Ascending aorta (tissue), 2 donors: ENCODE measurements at places on chromosomes 1 and 21.
A peak's percentile ranks its signal among the peaks of the same experiment; 100 is the strongest.

DNA sequence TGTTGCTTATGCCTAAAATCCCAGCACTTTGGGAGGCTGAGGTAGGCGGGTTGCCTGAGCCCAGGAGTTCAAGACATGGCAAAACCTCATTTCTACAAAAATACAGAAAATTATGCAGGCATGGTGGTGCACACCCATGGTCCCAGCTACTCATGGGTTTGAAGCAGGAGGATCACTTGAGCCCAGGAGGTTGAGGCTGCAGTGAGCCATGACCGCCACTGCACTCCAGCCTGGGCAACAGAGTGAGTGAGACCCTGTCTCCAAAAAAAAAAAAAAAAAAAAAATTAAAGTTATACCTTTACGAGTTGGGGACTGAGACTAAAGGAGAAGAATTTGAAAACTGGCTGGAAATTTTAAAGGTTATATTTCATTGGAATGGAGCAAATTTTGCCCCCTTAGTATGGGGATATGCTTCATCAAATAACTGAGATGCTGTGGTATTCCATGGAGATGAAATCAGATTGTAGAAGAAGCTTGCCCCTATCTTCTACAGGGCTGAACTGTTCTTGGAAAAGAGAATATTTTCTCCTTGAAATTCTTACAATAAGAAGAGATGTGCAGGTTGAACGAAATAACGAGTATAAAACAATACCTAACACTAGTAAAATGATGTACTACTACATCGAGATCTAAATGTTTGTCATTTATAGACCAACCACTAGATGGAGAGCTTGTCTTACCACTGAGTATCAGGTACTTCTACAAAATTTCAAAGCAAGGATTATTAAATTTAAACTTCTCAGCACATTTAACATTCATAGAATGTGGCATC, 34.9 kb upstream of the SCYL3 start:
- DNase-seq: no peak

DNA sequence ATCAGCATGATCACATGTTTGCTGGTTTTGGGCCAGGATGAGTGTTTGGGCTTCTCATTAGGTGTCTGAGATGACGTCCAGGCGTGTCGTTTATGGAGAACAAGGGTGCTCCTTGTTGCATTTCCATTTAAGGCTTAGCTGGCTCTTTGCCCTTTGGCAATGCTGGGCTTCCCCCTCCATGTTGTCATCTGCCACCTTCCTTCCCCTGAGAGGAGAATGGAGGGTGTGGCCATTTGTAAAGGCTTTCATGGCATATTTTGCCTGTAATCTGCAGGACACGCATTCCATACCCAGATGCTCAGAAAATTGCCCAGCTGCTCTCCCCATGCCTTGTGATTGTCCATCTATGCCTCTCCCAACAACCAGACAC, 27.7 kb downstream of the PKP1 start:
- no peak for DNase-seq

- no peak for DNase-seq
These were observed 25.0 kb upstream of the PHTF1 start for GRCh38 chr1:113784104-113784779.

GRCh38 chr21:32457360-32457840, 44.9 kb downstream of the EVA1C start:
- DNase-seq: no peak

DNA sequence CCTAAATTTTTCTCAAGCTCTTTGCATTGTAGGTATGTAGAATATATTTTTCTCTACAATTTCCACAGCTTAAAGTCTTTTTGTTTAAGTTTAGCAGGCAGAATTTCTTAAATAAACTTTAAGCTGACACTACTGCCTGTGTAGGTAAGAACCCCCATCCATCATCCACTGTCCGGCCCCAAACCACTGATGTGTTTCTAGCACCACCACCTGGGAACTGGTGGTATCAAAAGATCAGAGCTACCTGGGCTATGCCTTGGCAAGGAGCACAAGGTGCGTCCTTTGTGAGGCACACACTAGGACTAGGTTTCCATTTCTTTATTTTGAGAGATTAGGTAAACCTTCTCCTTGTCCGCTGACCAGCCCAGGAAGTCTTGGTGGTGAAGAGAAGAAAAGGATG, 10.5 kb upstream of the LELP1 start:
- DNase-seq: no peak

GRCh38 chr1:116762781-116763115, 8.5 kb downstream of the CD2 start:
- DNase-seq: no peak

DNA sequence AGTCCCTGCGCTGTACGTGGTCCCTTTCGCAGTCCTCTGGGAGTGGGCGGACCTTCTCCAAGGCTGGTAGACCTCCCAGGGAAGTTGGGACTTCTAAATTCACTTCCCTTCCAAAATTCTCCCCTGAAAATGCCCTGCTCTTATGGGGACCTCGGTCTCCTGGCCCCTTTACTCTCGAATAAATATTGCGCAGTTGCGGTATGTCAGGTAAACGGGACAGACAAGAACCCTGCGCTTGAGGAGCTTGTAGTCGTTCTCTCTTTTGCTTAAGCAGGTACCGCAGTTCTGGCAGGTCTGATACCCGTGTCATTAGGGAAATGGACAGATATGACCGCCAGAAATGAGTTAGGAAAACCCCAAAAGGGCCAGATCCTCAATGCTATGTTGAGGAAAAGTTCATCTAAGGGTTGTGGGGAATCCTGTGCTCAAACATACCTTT, 561 bp downstream of the KIF2C start:
- no peak for DNase-seq

DNA sequence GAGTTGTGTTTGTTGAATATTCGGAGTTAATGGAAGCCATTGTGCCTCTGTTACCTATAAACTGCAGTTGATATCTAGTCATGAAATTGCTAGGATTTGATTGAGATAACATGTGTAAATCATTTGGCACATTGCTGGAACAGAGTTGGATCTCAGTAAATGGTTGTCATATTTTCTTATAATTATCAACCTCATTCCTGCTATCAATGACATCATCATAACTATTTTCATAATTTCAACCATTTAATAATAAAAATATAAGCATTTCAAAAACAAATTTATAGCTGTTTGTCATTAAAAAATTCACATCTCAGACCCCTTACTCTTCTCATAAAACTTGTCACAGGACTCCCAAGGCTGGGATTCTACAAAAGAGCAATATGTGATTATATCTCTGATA, 133.4 kb downstream of the PTGER3 start:
- no peak for DNase-seq

- no peak for DNase-seq
These were observed 5.7 kb upstream of the TNFRSF8 start for GRCh38 chr1:12057382-12057781.

DNA sequence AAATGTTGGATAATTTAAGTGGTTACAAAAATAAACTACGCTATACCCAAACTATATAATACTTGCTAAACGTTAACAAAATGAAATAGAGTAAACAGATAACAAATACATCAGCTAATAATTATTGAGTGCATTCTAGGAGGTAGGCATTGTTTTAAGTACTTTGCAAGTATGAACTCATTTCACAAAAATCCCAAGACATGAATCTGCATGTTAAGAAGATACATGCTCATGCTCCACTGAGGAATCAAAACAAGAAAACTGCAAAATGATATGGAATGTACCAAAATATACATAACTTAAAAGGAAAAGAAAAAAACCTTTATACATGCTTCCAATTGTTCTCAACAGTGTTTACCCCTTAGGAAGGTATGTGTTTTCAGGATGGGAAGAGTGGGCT, 2.5 kb downstream of the FRRS1 start:
- no peak for DNase-seq

DNA sequence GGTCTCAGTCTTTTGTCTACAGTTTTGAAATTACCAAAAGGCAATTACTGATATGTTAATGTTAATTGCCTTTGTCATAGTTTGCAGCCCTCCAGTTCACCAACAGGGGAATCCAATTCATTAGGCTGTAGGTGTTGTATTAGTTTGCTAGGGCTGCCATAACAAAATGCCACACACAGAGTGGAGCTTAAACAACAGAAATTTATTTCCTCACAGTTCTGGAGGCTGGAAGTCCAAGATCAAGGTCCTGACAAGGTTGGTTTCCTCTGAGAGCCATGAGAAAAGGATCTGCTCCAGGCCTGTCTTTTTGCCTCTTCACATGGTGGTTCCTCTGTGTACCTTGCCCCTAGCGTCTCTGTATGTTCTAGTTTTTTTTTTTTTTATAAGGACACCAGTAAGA, 1.3 kb downstream of the RTCA start:
- DNase-seq: no peak

DNA sequence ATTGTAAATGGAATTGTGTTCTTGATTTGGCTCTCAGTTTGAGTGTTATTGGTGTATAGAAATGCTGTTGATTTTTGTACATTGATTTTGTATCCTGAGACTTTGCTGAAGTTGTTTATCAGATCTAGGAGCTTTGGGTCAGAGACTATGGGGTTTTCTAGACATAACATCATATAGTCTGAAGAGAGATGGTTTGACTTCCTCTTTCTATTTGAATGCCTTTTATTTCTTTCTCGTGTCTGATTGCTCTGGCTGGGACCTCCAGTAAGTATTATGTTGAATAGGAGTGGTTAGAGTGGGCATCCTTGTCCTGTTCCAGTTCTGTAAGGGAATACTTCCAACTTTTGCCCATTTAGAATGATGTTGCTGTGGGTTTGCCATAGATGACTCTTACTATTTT, 39.1 kb upstream of the ANGPTL1 start:
- no peak for DNase-seq

DNA sequence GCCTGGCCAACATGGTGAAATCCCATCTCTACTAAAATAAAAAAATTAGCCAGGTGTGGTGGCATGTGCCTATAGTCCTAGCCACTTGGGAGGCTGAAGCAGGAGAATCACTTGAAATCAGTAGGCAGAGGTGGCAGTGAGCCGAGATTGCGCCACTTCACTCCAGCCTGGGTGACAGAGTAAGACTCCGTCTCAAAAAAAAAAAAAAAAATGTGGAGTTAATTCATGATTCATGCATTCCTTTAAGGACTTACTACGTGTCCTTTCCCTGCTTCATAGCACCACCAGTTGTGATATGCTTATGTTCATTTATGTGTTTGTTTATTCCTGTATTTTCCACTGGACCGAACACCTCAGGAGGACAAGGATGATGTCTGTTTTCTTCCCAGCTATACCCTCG, 12.7 kb upstream of the PRELP start:
- peak; percentile 75 for DNase-seq

GRCh38 chr1:230091473-230092231, 24.6 kb downstream of the GALNT2 start:
- no peak for DNase-seq

- no peak for DNase-seq
These were observed 74.9 kb downstream of the SYDE2 start for GRCh38 chr1:85125891-85126290.

DNA sequence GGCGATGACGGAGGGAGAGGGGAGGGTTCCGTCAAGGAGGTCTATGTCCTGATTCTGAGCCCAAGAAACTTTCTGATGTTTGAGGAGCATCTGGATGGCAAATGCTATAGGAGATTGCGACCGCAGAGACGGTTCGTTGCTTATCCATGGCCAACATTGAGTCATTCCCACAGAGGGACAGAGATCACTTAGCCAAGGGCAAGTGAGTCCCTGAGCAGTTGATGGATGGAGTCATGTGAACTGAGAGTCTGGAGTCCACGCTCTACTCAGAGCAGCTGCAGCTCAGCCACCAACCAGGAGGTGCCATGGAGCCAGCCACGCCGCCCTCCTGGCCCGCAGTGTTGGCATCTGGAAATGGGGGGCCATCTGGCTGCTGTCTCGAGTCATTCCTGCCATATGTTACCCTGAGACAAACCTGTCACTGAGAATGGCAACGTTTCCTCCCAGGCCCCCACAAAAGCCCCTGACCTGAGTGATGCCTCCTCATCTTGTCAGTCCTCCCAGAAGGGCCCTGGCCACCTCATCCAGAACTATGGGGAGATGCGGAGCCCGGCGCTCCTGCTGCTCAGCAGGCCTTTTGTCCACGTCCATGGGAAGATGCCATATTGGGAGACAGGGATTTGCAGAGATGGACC, 58.6 kb downstream of the ATP5PO start:
- no peak for DNase-seq

DNA sequence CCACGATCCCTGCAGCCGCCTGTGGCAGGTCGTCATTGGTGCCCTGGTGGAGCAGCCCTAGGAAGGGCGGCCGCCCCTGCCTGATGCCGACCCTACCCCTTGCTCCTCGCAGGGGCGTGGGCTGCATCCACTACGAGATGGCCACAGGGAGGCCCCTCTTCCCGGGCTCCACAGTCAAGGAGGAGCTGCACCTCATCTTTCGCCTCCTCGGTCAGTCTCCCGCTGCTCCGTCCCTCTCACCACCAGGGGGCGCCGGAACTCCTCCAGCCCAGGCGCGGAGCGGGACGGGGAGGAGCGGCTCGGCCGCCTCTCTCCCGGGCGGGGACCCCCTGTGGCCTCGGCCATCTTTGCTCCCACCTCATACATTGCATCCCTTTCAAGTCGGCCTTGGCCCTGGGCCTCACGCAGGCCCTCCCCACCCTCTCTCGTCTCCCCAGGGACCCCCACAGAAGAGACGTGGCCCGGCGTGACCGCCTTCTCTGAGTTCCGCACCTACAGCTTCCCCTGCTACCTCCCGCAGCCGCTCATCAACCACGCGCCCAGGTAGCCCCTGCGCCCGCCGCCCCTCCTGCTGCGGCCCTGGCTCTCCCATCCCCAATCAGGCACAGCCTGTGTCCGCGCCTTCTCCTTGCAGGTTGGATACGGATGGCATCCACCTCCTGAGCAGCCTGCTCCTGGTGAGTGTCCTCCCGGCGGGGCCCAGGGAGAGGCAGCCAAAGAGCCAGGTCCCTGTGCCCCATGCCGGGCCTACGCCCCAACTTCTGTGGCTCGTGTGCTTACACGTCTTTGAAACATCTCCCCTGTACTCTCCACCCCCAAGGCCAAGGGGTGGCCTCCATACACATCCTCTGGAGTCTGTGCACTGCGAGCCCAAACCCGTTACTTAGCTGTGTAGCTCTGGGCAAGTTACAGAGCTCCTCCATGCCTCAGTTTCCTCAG, 24.7 kb downstream of the CDK18 start:
- DNase-seq: peak; percentile 86

DNA sequence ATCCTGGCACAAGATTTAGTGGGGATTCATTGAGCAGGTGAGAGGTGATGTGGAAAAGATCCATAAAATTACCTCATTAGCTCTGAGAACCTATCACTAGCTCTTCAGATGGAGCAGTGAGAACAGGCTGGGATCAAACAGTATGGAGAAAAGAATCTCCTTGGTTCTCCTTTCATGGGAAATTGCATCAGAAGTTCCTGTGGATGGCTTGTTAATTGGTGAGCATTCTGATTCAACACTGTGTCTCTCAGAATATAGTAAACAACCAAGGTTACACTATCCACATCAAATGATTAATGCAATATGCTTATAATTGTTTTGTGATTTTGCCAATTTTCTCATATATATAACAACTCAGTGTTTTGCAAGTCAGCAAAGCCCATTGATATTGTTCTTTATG, 8.3 kb upstream of the CD55 start:
- no peak for DNase-seq

- no peak for DNase-seq
These were observed 60.8 kb upstream of the RALGPS2 start for GRCh38 chr1:178664278-178664677.
